GOT3 (cell line): ENCODE measurements at places on chromosomes 12 and 14.

DNA sequence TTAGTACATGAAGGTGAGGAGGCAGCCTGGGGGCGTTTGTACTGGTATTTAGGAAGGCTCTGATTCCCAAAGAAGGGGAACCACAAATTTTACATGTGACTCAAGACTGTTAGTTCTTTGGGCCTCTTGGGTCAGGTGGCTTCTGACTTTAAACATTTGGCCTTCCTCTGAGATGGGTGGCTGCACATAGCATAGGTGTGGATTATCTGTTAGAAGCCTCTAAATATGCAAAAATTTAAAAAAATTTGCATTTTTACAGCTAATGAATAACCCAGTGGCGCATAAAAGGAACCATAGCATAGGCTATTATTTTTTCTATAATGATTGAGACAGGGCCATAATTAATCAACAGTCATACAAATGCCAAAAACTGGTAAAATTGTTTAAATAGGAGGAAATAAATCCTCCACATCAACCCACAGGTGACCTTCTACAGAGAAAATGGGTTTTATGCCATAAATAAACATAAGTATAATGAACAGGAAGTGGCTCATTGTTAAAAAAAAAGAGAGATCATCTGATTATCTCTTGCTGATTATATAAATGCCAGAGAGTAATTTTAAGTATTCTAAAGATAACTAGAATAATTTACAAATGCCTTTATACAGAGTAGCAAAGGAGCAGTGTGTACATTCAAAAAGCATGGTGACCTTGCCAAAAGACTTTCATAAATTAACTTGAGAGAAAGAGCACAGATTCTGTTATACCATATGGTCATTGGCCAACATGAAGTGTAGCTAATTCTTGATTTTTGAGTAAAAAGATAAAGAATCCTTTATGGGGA lies 284.2 kb upstream of the ATP2B1 start:
- DNase-seq = no peak

- no peak for DNase-seq
Observed at GRCh38 chr12:66066137-66066928, 64.2 kb downstream of the LLPH start.

DNA sequence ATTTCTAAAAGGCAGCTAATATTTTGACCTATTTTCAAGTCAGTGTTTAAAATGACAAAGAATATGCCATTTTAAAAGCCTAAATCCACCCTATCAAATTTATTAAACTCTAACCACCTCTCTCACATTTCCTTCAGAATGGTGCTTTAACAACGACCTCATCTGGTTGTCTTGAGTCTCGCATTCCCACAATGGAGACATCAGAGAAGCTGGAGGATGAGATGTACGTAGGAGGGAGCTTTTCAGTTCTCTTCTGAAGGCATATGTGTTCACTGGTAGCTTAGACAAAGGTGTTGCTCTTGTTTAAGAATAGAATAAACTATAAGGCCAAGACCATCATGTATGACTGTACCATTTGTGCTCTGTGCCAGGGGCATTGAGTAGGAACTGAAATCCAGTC lies 82.9 kb downstream of the BCL2L14 start:
- no peak for DNase-seq

DNA sequence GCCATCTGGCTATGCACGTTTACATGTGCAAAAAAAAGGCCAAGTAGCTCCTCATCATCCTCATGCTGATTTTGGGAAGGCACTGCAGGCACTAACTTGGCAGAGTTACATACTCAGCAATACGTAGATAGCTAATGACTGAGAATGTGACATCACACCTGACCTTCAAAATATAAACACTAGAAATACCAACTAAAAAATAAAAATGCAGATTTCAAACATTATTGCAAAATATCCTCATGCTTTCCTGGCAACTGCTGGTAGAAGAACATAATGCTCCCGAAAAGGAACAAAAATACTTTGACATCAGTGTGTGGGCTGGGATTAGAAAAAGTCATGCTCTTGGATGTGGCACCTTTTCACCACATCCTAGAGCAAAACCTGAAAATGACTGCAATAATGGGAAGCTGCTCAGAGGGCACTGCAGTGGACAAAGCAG lies 153.2 kb upstream of the ABCD2 start:
- no peak for DNase-seq

DNA sequence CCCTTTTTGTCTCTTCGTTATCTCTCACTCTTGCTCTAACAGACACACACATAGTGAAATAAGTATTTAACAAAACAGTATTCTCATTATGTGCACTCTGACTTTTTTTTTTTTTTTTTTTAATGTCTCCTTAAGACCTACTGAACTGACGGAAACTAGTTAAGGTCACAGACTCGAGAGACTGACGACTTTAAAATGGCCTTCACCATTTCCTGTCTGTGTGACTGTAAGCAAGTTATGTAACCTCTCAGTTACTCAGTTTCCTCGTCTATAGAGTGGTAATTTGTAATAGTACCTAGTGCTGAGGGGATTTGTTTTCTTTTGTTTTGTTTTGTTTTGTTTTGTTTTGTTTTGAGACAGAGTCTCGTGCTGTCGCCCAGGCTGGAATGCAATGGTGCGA lies 284.8 kb downstream of the FBXL14 start:
- DNase-seq = no peak

- DNase-seq = no peak
Observed at GRCh38 chr14:73381380-73382013, 76.8 kb downstream of the NUMB start.
